Glutamatergic neuron (in vitro differentiated cells): ENCODE measurements at places on chromosomes 6 and 20. TPM values are rescaled to one million over a fixed set of nuclear protein-coding genes. Genes with fewer than 3 reads are reported as not detected.

Gene GPR6
- not detected for total RNA-seq

Gene SYTL3
- total RNA-seq = 2.8 TPM

Gene RBPJL
- not detected for total RNA-seq

Gene TRIM31
- total RNA-seq = not detected

Gene CRYBG1
- 0.15 TPM for total RNA-seq

Gene MEI4
- 0.86 TPM for total RNA-seq

Gene EYS
- 13.2 TPM for total RNA-seq

Gene TFAP2D
- not detected for total RNA-seq

Gene BACH2
- 96.4 TPM for total RNA-seq

Gene CLVS2
- total RNA-seq = 18.6 TPM

Gene DST
- total RNA-seq = 981 TPM

Gene HMGN4
- total RNA-seq = 56.9 TPM

Gene RAMACL
- total RNA-seq = 9.5 TPM

Gene SNX9
- total RNA-seq = 45.7 TPM

Gene TPD52L2
- 109 TPM for total RNA-seq

Gene SPTLC3
- total RNA-seq = not detected

Gene SIRT5
- 4.9 TPM for total RNA-seq

Gene RHAG
- total RNA-seq = not detected

Gene GGT7
- 81.9 TPM for total RNA-seq

Gene IMPG1
- total RNA-seq = 0.51 TPM
